ENCODE measurements at places on chromosomes 4 and X. TPM values are rescaled to one million over a fixed set of nuclear protein-coding genes. Genes with fewer than 3 reads are reported as not detected.

The XAGE1A gene
- not detected for total RNA-seq

The KANTR gene
- total RNA-seq: 91.4 TPM

The PDLIM3 gene
- total RNA-seq: 22.5 TPM

The C4orf50 gene
- 28.2 TPM for total RNA-seq

The PHKA1 gene
- total RNA-seq: 4.7 TPM

The LDB2 gene
- total RNA-seq: 133 TPM

The P2RY10 gene
- total RNA-seq: not detected

The POLN gene
- 7.8 TPM for total RNA-seq

The GUCY1B1 gene
- 36.9 TPM for total RNA-seq

The NDP gene
- 16.0 TPM for total RNA-seq

The TKTL1 gene
- 1.9 TPM for total RNA-seq

The HOPX gene
- total RNA-seq: 54.5 TPM

The ANXA3 gene
- total RNA-seq: 2.5 TPM

The MAPK10 gene
- 377 TPM for total RNA-seq

The ZBTB49 gene
- total RNA-seq: 16.3 TPM

The SPACA5B gene
- not detected for total RNA-seq

The ITGB1BP2 gene
- 6.6 TPM for total RNA-seq

The GPR78 gene
- not detected for total RNA-seq

The GAGE12F gene
- total RNA-seq: not detected

The NLGN4X gene
- total RNA-seq: 63.2 TPM

The MAGEA3 gene
- total RNA-seq: not detected

The PPP4R3C gene
- total RNA-seq: not detected

The OR13H1 gene
- not detected for total RNA-seq

The FAAH2 gene
- 9.4 TPM for total RNA-seq

The ASMT gene
- total RNA-seq: not detected

The NHS gene
- 7.5 TPM for total RNA-seq

The ZC4H2 gene
- total RNA-seq: 25.7 TPM

The IL21 gene
- not detected for total RNA-seq

The SRPX2 gene
- total RNA-seq: 0.31 TPM

The SYP gene
- total RNA-seq: 121 TPM

The MAML3 gene
- 11.9 TPM for total RNA-seq

The ZNF674 gene
- 18.2 TPM for total RNA-seq

The FAM47B gene
- total RNA-seq: not detected

The ZNF630 gene
- 8.8 TPM for total RNA-seq

The HAND2 gene
- not detected for total RNA-seq

The GLRB gene
- total RNA-seq: 37.9 TPM

The ASMTL gene
- 14.4 TPM for total RNA-seq

The PAGE4 gene
- not detected for total RNA-seq

The SPANXC gene
- not detected for total RNA-seq

The RAP2C gene
- total RNA-seq: 11.9 TPM

The NWD2 gene
- 41.0 TPM for total RNA-seq

The FANCB gene
- total RNA-seq: 11.6 TPM

The ADGRL3 gene
- total RNA-seq: 301 TPM

The NPY1R gene
- total RNA-seq: 40.4 TPM

The HPRT1 gene
- total RNA-seq: 21.3 TPM

The KCTD8 gene
- 1.6 TPM for total RNA-seq

The RHOXF2B gene
- total RNA-seq: not detected

The ELOVL6 gene
- total RNA-seq: 38.5 TPM

The SLC16A2 gene
- total RNA-seq: 24.7 TPM

The CXCL11 gene
- not detected for total RNA-seq

The NAA11 gene
- total RNA-seq: not detected

The L1CAM gene
- total RNA-seq: 195 TPM
